ENCODE measurements at places on chromosomes 2 and 18.

GRCh38 chr18:68394705-68395104, 320.2 kb downstream of the TMX3 start:
- no peak for DNase-seq

DNA sequence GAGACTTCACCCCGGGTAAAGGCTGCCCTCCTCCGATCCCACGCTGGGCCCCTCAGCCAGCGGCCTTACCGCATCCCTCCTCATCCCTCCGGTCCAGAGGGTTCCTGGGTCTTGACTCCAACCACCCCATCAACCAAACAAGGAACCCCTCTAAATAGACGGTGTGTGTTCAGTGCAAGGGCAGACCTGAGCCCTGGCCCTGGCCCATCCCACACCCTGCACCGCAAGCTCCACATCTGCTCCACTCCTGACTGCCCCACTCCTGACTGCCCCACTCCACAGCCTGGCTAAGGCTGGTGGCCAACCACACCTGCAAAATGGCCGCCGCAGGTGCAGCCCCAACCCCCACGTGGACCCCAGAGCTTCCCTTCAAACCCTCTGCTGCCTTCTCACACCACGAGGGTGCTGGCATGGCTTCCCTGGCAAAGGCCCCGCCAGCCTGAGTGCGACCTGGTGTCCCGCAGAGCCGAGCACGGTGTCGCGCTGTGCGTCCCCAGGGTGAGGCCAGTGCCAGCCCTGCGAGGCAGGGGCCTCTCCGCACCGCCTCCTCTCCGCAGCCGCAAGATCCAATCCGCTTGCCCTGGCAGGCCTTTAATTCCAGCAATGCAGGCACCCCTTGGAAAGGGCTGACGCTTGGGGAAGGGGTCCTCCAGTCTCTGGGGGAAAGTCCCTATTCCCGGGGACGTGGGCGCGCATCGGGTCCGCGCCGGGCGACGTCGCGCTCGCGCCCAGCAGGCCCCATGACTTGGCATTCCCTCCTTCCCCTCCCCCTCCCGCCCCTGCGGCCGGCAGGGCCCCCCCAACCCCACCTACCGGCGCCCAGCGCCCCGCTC, 1.5 kb downstream of the KIF1A start:
- no peak for DNase-seq

- DNase-seq: no peak
Measured at GRCh38 chr18:70188113-70188512, 17.4 kb downstream of the RTTN start.

GRCh38 chr18:59792353-59792752, 95.1 kb upstream of the CCBE1 start:
- no peak for DNase-seq

GRCh38 chr2:101893681-101894381, 97.9 kb upstream of the IL1R2 start:
- DNase-seq: no peak

DNA sequence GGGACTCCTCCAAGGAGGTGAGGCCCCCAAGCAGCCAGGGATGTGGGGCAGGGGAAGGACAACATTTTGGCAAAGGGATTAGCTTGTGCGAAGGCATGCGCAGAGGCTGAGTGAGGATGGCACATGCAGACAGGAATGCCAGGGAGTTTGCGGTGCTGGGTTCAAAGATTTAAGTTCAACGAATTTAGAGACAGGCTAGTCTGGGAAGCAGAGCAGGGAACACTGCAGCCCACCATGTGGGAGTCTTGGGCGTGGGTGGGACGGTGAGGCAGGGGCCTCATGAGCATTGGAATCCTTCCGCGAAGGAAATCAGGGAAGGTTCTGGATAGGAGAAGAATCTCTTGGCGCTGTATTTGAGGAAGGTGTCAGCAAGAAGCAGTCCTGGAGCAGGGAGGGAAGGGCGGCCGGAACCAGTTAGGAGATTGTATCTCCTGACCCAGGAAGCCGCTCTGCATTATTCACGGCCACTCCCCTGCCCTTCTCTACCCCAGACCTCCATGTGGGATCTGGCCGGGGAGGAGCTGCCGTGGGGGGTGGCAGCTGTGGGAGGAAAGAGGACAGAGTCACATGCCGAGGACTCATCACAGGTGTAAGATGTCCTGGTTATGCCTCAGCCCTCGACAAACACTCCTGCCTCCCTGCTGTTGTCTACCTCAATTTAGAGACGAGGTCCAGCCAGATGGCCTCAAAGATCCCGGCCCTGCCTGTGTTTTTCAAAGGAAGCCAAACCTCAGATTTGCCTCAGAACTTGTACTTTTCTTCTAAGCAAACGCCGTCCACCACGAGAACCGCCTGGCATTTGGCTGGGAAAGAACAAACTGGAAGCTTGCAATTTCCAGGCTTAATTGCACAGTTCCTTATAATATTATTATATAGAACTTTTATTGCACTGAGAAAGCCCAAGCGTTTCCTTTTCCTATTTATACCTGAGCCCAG, 123.7 kb upstream of the SMAD2 start:
- DNase-seq: no peak

DNA sequence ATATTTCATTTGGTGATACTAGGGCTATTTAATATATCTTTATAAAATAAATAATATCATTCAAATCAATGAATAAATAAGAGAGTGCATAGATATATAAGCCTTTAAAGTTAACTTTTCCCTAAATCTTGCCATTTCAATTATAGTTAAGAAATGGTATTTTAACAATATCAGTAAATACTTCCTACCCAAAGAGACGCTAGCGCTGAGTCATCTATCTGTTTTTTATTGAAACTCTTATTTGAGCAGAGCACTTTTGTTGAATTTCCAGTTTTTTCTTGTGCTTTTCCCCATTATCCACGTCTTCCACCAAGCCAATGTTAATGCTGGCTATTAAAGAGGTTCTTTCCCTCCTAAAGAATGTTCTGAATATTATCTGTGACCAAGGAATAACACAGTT, 639.3 kb downstream of the DSC3 start:
- no peak for DNase-seq

DNA sequence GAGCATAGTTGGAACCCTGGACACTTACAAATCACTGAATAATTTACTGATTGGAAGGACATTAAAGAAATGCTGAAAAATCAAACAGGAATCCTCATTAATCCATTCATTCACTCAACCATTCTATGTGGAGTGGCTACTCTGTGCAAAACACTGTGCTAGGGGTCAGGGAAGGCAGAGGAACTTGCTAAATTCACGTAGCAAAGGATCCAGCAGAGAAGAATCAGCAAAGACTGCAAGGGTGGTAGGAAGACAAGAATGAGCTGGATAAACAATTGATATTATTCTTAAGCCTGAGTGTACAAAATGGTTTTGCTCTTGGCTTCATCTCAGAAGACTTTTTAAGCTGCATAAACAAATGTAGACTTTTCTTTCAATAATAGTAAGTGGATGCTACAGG, 164.3 kb upstream of the CAVIN2 start:
- no peak for DNase-seq

GRCh38 chr2:189163889-189164288, 15.7 kb downstream of the COL5A2 start:
- DNase-seq: no peak

- no peak for DNase-seq
Measured at GRCh38 chr2:112792419-112792818, 8.1 kb upstream of the IL1A start.

GRCh38 chr2:51410331-51410730, 378.4 kb upstream of the NRXN1 start:
- no peak for DNase-seq

DNA sequence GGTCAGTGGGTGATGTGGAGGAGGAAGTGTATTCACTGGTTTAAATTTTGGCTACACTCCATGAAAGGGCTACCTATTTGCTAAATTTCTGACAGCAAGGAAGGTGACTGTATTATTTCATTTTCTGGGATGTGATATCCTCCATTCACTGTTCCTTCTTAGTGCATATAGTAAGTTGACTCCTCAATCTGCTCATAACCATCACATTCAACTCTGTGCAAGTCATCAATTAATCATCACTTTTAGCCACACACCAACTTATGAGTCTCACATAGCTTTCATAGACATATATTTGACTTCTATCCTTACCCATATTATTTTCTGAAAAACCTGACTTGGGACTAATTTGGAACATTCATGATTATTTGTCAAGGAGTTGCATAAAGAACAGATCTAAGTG, 16.9 kb downstream of the KLHL41 start:
- DNase-seq: no peak

DNA sequence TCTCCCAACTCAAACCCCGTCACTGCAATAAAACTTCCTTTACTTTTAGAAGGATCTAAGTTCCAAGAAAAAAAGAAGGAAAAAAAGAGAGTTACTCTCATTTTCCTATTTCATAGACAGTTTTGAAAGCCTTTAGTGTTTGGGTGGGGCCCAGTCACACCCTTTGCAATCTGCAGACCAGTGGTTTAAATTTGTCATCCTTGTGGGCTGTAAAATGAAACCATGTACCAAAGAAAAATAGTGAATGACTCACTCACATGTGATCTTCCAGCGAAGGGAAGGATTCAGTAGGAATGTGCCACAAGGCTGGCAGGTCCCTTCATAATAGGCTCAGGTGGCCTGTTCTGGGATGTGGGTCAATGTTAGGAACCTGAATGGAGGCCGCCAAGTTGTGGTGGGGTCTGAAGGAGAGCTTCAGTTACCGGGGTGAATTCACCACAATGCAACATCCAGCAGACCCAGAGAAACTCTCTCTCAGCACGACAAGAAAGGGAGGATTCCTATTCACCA, 28.3 kb downstream of the ANXA4 start:
- peak; percentile 44 for DNase-seq

GRCh38 chr2:86019121-86019520, 86.6 kb downstream of the POLR1A start:
- DNase-seq: no peak

DNA sequence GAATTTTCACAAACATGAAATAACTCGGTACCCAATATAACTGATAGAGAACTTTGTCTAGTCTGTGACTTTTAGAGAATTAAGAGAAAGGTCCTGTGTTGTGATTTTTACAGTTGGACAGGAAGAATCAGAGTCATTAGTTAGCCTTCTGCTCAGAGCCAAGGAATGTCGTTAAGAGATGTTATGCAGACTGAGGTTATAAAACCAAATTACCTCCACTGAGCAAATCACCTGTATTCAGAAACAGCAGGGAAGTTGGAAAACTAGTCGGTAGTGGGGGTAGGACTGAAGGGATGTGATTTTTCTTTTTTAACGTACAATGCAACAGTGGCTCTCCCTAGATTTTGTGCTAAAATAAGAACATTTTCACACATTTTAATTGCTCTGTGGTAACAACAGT, 18.5 kb downstream of the TANK start:
- DNase-seq: no peak

DNA sequence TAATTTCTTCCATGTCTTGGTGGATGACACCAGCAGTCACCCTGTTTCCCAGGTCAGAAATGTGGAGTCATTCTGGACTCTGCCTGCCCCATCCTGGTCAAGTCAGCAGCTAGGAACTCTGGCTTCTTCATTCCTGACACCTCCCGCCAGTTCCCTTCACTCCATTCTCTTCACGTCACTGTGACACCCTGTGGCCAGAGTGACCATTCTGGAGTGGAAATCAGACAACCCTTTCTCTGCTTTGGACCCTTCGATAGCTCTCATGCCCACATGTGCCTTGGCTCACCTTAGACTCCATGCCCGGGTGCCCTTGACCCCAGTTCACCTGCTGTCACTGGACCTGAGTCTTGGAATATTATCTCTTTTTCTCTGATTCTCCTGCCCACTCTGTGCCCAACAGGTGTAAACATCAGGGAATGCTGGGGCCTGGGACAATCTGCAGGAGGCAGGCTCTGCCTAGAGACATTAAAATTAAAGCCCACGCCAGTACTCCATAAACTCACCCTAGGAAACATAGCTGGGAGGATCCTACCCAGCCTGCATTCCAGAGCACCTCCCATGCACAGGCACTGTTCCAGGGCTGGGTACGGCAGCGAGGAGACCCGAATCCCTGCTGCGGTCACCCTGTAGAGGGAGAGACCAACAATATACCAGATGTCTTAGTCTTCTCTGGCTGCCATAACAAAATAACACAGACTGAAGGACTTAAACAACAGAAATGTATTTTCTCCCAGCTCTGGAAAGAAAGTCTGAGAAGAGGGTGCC, 41.1 kb upstream of the FAHD2A start:
- DNase-seq: no peak

DNA sequence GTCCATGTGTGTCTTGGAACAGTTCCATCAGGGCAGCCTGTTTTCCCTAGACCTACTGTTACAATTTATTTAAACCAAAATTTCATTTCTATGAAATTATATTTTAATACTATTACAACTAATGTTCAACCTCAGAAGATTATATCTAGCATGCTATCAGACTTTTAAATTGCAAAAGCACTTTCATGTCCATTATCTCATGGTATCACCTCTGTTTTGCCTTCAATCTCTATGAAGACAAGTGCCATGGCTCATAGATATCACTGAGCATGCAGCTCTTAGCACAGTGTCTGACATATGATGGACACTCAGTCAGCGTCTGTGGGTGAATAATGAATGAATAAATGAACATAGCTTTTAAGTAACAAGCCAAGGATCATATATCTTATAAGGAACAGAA, 288.8 kb downstream of the RAD51AP2 start:
- DNase-seq: no peak

DNA sequence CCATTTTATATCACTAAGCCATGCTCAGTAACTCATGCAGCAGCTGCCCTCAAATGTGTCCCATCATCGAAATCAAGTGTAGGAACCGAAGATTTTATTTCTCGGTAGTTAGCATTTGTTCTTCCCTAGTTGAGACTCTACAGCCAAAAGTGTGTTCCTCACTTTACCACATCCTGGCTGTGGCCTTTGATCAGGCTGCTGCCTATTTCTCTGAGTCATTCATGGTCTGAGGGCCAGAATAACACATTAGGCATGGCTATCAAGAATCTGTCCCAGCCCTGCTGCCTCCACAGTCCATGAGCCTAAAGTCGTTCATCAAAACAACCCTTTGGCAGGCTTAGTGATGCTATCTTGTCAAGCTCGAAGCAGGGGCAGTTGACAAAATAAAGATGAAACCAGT, 300.1 kb downstream of the TDRD15 start:
- no peak for DNase-seq

- DNase-seq: no peak
Measured at GRCh38 chr2:10610213-10610910, 79.4 kb downstream of the NOL10 start.

GRCh38 chr2:147863835-147864234, 19.0 kb downstream of the ACVR2A start:
- no peak for DNase-seq

DNA sequence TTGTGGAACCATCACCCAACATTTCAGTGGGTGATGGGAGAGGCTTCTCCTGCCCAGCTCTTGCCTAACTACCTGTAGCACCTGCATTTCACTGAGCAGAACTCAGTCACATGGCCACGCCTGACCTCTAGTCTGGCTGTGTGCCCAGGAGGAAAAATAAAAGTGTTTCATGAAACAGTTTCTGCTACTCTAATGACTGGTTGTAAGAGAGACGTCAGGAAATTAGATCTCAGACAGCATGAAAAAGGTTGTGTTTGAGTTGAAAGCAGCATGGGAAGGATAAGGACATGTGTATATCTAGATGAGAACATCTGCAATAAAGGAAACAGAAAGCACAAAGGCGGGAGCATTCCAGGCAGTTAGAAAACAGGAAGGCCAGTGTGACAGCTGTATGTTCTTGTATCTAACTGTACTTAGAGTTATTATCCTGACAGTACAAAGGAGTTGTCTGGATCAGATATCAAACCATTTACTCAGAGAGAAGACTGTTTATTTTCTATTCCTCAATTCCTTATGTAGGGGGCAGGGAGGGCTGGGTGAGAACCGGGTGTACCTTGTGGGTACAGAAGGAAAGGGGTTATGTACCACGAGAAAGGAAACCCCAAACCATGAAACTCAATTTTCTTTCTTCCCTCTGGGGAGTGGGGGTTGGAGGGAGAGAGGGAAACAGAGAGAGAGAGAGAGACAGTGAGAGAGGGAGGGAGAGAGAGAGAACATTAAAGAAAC, 307.4 kb upstream of the VWC2L start:
- DNase-seq: no peak
